ENCODE measurements at places on chromosomes 2 and 18.

DNA sequence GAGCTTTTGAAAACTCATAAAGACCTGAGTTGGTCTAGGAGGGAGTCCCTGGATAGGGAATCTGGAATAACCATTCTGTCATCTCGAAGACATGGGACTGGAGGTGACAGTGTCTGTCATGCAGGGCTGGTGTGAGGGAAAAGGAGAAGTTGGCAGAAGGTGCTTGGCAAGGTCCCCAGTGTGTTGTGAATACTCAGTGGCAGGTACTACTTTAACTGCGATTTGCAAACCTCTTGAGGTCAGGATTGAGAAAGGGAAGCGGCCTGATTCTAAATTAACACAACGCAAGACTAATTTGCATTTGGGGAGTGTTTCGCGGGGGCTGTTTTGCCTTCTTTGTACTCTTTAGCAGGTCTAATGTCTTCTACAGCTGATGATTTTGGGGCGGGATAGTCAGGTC lies 77.0 kb upstream of the TMEM200C start:
- DNase-seq, result no peak

DNA sequence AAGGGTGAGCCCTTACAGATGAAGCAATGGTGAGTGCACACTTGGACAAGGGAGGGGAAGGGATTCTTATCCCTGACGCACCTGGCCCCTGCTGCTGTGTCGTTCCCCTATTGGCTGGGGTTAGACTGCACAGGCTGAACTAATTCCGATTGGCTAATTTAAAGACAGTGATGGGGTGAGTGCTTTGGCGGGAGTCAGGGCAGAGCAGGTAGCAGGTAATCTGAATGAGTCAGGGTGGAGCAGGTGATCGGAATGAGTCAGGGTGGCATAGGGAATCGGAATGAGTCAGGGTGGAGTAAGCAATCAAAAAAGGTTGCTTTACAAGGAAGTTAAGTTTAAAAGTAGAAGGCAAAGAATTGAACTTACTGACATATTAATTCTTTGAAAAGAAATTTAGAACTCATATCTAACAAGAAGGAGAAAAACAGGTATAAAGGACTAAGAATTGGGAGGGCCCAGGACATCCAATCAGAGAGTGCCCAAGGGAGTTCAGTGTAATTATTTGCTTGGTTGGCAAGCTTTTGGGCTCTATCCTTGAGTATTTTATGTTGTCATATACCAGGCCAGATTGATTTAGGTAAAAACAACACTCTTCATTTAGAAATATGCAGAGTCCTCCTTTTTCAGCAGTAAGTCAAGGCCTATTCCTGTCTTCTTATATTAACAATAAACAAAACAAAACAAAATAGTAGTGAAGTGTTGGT lies 52.3 kb upstream of the RALBP1 start:
- DNase-seq, result no peak

- DNase-seq, result no peak
Measured at GRCh38 chr2:46010925-46011490, 286.2 kb upstream of the EPAS1 start.

DNA sequence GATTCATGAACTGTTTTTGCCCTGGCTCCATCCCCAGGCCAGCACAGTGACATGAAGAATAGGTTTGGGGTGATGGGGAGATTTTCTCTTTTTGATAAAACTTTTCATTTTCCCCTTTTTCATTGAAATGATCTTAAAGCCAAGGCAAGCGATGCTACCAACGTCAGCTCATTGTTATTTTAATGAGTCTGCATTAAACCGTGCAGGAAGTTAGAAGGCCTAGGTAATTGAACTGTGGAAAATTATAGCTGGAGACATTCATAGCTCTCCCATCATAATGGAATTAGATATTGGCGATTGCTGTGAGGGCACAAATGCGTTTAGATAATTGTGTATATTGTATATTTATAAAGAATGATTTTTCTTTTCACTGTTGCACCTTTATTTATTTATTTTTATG lies 33.2 kb downstream of the SMARCAL1 start:
- DNase-seq, result no peak

- no peak for DNase-seq
Measured at GRCh38 chr2:98374958-98375570, 28.8 kb downstream of the CNGA3 start.

DNA sequence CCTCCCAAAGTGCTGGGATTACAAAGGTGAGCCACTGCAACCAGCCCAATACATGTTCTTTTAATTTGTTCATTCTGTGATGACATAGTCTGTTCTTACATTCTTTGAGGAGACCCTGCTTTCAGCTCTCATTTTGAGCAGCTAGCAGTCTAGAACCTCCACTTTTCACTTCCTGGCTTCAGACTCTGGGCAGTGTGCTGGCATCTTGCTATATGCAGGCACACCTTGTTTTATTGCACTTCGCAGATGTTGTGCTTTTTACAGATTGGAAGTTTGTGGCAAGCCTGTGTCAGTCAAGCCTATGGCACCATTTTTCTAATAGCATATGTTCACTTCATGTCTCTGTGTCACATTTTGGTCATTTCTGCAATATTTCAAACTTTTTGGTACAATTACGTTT lies 72.4 kb downstream of the PRKCE start:
- no peak for DNase-seq

- DNase-seq, result no peak
Measured at GRCh38 chr2:188047735-188048134, 243.9 kb upstream of the GULP1 start.

- DNase-seq, result no peak
Measured at GRCh38 chr2:67839242-67839641, 223.6 kb downstream of the C1D start.

- no peak for DNase-seq
Measured at GRCh38 chr2:201137505-201138400, 21.8 kb downstream of the CFLAR start.

DNA sequence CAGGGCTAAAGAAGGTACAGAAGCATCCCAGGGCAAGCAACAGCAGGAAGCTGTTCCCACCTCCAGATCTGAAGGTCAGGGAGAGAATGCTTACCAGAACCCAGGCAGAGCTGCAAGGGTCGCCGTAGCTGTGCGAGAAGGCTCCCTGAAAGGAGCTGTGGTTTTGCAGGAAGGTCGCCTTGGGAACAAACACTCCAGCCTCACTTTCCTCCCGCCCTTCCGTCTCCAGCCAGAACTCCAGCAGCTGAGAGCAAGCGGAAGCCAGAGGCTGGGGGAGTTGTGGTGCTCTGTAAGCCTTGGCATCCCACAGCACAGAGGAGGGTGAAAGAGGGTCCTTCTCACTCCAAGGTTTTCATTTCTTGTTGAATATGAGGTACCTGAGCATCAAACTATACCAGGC lies 18.3 kb upstream of the ICOS start:
- no peak for DNase-seq

- no peak for DNase-seq
Measured at GRCh38 chr18:42839408-42839807, 276.1 kb downstream of the RIT2 start.

GRCh38 chr2:150476809-150477302 lies 10.6 kb downstream of the RND3 start:
- DNase-seq, result no peak
